ENCODE measurements at places on chromosomes 2 and 18.

- no peak for DNase-seq
Measured at GRCh38 chr2:146323564-146323963, 1521.3 kb upstream of the ACVR2A start.

GRCh38 chr2:133768256-133768655 lies 200.0 kb upstream of the NCKAP5 start:
- no peak for DNase-seq

DNA sequence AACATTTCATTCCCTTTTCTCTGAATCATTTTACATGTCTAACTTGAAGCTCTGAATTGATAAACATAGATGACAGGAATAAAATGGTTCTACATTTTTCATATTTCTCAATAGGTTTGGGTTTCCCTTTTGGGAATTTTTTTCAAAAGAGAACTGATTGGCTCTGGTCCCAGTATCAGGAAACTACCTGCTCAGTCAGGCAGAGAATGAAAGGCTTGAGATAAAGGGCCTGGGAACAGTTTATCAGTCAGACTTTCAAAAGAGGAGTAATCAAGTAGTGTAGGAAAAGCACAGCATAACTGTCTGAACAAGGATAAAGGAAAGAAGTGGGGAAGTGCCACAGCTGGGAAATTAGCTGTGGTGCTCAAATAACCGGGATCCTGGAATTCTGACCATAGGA lies 28.3 kb upstream of the CCL20 start:
- no peak for DNase-seq

- DNase-seq: no peak
Measured at GRCh38 chr2:26399771-26400376, 1.8 kb upstream of the DRC1 start.

GRCh38 chr2:74128206-74128605 lies 19.5 kb downstream of the BOLA3 start:
- DNase-seq: no peak

DNA sequence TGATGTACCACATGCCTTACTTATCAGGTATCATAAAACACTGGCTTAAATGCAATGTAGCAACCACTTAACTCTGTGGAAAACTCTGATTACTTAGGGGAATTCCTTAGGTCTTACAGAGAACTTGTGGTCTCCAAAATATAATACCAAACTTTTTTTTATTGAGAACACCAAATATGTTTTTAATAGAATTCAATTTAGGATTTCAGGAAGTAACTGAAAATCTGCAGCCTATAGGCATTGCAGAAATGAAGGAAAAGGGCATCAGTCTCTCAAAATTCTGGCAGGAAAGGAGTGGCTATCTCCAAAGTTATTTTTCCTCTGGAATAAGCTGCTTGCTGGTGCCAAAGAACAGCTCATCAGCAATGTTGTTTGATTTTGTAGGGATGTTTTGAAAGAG lies 105.3 kb upstream of the UGP2 start:
- no peak for DNase-seq

GRCh38 chr18:44039216-44039615 lies 641.5 kb upstream of the SETBP1 start:
- no peak for DNase-seq

- DNase-seq: no peak
Measured at GRCh38 chr2:234869164-234869563, 82.7 kb upstream of the SH3BP4 start.

DNA sequence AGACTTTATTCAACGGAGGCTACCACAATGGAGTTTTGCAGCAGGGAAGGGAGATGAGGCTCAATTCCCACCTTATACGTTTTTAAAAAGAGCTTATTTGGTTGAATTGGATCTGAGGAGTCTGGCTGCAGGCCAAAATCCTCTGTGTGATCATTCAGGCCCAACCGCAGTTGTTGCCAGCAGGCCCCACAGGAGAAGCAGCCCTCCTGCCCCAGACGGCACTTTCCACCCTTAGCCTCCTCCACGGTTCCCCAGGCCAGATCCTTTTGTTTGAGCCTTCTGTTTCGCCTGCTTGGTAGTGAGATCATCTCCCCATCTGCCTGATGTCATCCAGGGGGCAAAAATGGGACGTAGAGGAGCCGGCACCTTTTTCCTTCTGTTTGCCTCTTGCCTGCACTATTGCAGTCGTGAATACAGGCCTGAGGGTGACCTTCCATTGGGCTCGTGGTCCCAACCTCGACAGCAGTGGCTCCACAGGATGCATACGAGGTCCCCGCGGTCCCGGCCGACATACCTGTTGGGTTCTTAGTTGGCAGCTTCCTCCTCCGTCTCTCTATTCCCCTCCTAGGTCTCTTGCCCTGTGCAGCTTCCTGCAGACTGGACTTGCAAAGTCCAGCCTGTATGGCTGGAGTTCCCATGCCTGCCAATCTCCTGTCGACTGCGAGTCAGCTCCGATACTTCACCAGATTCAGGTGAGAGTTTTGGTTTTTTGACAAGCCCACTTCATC lies 9.3 kb upstream of the GPR35 start:
- DNase-seq: no peak
